Stimulated activated CD4-positive, alpha-beta T cell treated with anti-CD3 and anti-CD28 coated beads, Interleukin-1b, Interleukin-23, amount 100 ng/mL, for 1 hour (primary cell): ENCODE measurements at places on chromosomes 12 and 14.

DNA sequence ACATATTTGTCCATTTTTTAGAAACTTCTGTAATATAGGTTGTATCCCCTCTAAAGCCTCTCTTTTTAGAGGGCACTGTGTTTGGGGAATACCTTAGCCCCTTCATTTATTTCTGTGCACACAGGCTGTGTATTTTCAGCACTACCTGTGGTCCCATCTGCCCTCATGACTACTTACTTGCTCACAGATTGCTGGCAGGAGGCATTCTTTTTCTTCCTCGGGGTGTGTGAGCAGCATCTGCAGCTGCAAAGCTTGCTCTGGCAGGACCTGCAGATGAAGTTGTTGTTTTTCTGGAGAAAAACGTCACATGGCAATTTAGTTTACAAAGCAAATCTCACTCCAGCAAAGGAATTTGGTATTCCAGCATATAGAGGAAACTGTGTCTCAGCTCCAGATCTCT, 24.3 kb downstream of the ANG start:
- DNase-seq: no peak

DNA sequence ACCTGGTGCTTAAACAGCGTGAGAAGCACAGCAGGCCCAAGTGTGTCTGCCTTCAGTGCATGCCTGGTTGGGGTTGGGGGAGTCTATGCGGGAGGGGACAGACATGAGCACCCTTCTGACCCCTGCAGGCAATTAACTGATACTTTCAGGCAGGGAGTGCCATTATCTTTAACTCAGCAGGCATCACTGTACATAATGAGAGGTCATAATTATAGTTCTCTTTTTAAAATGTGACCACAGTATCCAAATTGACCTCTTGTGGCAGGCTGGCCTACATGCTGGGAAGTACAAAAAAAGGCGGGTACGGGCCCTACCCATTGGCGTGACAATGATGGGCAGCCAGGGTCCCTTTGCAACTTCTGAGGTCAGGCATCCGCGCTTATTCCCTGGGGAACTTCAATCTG, 209.1 kb downstream of the FOXN3 start:
- no peak for DNase-seq

DNA sequence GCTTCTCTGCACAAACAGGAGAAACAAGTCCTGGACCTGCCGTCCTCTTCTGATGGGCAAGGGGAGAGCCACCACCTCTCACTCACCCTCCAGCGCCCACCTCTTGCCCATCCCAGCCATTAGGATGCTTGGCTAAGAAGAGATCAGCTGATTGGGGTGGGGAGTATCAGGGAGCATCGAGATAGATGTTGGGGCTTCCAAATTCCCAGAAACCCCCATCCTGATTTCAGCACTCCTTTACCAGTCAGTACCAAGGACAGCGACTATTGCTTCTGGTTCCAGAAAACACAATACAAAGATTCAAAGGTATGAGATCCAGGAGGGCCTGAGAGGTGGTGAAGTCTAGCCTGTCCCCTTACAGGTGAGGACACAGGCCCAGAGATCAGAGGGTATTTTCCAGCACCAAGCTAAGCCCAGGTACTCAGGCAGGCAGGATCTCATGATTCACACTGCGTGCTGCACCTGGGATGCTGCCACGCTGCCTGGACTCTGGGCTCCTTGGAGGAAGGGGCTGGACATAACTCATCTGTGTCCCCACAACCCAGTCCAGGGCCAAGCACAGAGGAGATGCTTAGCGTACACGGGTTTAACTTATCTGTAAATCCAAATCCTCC, 76.6 kb downstream of the TUNAR start:
- no peak for DNase-seq

- DNase-seq: peak; percentile 79
These were observed 6.2 kb downstream of the MAP3K12 start for GRCh38 chr12:53492830-53493609.

DNA sequence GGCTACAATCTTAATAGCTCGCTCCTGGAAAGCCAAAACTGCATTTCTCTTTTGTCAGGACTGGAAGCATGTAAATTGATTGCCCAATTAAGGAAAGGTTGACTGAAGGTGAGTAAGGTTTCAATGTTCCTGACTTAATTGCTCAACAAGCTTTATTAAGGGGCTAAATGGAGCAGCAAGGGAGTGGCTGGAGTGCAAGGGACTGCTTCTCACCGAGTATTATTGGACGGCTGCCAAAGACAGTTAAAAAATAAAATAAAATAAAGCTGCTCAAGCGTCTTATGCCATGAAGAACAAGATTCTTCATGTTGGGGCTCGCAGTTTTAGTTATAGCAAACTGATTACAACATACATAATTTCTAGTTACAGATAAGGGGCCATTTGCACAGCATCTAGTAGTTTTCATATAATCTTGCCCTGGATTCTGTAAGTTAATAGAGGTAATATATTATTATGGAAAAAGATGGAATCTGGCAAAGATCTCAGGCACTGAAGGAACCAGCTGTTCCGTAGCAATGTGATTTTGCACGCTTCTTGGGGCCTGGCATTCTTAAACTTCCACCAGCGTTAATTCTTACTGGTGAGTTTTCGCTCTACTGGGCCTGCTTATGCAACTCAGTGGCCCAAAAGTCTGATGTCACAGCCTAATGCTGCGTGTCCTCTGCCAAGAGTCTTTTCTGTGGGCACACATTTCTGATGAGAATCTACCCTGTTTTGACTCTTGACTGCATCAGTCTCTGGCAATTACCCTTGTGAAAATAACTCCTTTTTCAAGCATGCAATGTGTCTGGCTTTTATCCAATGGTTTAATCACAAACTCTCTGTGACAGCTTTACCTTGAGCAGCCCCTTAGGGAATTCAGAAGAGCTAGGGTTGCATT, 108.5 kb downstream of the SLC38A1 start:
- DNase-seq: no peak

- DNase-seq: no peak
These were observed 18.7 kb downstream of the DTX1 start for GRCh38 chr12:113075137-113075683.

- DNase-seq: no peak
These were observed 13.1 kb downstream of the KRT5 start for GRCh38 chr12:52506858-52507715.

DNA sequence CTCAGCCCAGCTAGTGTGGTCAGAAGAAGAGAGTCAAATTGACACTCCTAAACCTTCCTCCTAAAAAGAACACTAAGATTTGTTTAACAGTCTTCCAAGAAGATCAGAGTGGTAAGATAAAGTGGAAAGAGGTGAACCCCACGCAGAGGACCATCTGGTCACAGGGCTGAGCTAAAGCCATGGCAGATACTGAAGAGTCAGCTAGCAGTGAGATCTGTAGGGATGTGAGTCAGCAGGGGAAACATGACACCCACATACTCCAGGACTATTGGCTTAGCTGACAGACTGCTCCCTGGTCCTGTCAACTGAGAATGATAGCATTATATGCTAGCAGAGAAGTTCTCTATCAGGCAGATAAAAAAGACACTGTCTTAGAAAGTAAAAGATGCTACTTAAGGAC, 269.4 kb upstream of the ALG10 start:
- DNase-seq: no peak

- no peak for DNase-seq
These were observed 73.9 kb downstream of the RPS6KA5 start for GRCh38 chr14:90986510-90986909.

DNA sequence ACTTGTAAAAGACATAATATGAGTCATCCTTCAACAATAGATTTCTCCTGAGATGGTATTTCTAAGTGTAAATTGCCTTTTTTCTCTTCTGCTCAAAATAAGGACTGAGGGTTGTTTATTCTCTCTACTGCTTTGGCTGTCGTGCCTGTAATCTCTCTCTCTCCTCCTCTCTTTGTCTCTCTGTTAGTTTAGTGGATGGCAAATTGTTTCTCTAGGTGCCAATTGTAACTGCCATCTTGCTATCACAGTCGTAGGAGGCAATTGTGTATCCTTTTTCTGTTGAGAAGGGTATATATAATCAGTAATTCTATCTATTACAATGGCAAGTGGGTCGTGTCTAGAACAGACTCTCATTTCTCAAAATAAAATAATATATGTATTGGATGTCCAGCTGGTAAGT, 545.0 kb upstream of the FBXO33 start:
- DNase-seq: no peak

- no peak for DNase-seq
These were observed 7.6 kb upstream of the FLVCR2 start for GRCh38 chr14:75570797-75571196.

DNA sequence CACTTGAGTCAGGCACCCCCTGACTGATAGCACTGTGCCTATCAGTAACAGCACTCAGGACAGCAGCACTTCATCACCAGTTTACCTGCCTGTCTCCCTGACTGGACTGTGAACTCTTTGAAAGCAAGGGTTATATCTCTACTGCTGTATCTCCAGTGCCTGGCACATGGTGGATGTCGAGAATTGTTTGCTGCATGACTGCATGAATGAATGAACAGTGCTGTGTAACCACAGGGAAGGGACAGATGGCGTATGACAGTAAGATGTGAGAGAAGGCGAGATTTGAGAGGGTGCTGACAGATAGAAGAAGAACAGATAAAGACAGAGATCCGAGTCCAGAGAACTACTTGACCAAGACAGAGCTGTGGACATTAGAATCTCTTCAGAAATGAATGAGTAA, 29.7 kb downstream of the BRAP start:
- DNase-seq: no peak

DNA sequence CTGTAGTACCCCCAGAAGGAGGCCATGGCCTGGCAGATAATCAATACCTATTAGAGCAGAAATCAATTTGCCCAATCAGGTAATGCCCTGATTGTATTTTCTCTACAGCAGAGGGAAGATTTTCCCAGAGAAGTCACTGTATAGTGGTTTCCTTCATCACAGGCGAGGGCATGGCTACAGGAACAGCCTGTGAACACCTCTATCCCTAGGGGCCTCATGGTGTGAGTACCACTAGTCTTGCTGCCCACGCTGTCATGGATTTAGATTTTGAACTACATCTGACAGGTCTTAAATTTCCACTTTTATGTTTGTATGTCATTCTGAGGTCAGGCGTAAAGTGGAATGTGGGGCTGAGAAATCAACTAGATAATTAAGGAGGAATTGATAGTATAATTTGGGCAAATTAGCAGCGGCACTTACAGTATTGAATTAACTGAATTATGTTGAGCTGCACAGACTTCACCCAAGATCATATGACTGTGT, 42.4 kb upstream of the STXBP6 start:
- DNase-seq: no peak

DNA sequence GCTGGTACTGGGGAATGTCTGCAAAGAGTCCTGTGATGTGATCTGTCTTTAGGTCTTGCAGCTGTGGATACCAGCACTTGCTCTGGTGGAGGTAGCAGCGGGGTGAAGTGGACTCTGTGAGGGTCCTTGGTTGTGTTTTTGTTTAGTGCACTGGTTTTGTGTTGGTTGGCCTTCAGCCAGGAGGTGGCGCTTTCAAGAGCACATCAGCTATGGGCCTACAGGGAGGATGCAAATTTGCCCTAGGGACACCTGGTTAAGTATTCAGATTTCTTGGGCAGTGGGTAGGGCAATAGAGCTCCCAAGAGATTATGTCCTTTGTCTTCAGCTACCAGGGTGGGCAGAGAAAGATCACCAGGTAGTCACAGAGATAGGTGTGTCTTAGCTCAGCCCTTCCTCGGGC, 63.8 kb downstream of the PTGER2 start:
- no peak for DNase-seq

- no peak for DNase-seq
These were observed 44.7 kb downstream of the ANKRD9 start for GRCh38 chr14:102464846-102465341.

GRCh38 chr14:67941456-67942018, 122.0 kb downstream of the RAD51B start:
- no peak for DNase-seq

- no peak for DNase-seq
These were observed 28.4 kb upstream of the AP4S1 start for GRCh38 chr14:30996892-30997659.

DNA sequence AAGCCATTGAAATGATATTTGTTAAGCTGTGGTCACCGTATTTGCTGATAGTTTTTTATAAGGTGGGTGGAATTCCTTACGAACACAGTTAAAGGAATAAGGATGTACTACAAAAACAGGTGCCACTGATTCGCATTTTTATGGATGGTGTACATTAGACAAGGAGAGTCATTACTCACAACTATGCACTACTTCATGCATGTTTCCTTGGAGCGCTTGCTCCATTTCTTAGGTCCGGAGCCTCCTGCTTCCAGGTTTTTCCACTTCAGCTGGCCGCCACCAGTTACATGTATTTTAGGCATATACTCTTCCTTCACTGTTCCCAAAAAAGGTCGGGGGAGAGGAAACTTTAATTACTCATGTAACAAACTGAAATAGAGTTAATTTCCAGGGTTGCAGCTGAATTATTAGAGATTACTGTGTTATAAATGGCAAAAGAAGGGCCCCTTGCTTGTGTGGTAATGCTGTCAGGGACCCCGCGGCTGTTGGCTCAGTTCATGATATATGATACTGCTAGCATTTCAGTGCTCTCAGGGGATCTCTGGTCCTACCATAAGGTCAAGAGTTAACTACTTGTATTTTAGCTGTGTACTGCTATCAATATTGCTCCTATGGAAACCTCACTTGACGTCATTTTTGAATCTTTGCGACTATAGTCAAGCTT, 454.7 kb downstream of the NPAS3 start:
- DNase-seq: no peak

DNA sequence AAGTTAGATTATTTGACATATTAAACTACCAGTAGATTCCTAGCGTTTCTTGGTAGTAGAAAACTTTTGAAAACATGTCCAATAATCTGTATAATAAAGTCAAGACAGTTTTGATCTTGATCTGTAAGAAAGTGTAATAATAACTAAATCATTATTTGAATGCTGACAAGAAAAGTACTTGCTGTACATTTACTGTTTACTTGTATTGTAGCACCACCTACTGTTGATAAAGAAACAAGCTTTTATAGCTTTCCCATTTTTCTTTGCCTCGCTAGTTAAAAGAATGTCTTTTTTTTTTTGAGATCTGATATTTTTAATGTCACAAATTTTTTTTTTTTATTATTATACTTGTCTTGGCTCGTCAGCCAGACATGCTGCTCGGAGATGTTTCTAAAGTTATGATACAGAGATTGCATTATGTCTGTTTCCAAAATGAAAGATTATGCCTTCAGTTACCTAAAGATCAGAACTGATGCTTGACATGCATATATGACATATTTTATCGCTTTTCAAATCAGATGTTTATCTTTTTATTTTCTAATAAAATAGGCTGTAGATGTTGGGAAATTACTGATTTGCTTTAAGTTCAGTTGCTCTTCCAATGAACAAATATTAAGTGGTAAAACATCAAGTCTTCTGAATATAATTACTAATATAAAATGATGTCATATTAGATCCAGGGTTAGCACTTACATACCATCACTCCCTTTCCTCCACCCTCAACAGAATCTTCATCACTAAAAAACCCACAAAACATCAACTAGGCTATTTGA, 140.5 kb downstream of the AKAP6 start:
- DNase-seq: no peak

GRCh38 chr12:58710901-58711300, 209.4 kb downstream of the LRIG3 start:
- DNase-seq: no peak

DNA sequence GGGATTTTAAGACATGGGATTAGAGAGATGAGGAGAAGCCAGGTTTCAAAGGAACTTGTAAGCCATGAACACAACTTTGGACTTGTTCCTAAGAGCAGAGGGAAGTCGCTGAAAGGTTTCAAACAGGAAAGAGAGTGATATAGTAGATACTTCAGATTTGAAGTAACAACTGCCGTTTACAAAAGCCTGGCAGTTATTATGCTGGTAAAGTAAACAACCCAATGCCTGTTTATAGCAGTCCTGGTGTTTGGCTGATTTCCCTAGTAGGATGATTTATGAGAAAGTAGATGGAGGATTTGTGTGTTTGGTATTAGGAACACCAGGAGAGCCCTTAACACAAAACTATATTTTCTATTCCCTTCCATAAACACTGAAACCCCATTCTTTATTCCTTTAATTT, 285.7 kb downstream of the RMST start:
- DNase-seq: no peak
